Mesendoderm (in vitro differentiated cells): ENCODE measurements at places on chromosomes 13 and 19.

DNA sequence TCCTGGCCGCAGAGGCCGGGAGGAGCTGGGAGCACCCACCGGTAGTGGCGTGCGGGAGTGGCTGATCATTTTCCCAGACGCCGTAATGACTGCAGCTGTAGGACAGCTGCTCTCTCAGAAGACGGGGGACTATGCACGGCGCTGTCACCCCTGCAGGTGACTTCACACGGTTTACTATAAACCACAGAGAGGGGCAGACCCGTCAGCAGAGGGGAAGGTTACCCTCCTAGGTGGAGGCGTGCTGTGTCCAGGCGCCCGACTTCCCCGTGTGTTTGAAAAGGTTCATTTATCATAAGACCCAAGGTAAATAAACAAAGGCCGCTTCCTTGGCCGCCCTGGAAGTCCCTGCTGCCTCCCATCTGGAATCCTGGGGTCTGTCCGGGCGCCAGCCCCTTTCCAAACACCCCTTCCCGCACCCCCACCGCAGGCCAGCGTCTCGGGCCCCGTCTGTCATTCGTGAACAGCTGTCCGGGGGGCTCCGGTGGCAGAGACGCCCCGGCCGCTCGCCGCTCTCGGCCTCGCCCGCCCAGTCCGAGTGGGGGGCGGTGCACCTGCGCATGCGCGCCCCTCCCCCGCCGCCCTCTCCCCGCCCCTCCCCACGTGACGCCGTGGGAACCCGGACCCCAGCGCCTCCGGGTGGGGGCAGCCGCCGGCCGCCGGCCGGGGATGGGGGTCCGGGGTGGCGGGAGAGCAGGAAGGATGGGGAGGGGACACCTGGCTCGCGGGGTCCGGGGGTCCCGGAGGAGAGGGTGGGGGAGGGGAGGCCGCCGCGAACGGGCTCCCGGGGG is 915 bp downstream of the SHC2 start:
- DNase-seq: peak; percentile 37

- no peak for DNase-seq
These were observed 951 bp upstream of the POSTN start for GRCh38 chr13:37599519-37599918.

DNA sequence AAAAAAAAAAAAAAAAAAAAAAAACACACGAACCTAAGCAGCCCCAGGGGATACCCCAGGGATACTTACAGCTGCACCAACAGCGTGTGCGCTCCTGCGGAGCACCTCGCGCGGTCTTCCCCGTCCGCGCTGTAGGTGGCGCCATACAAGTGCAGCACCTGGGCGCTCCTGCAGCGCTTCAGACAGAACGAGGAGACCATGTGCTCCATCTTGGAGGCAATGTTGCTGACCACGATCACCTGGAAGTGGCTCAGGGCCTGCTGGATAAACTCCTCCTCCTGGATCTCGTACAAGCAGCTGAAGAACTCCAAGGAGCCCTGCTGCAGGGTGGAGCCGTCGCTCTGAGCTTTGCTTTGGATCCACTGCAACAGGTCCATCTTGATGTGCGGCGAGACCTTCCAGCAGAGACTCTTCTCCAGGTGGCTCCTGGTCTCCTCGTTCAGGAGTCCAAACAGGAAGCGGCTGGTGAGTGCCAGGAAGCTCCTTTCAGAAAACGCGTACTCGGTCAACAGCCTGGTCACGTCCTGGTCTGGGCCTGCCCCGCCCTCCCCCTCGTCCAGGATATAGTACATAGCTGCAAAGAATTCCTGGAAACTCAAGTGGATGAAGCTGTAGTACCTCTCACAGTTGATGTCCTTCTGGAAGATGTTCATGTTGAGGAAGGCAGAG is 14.5 kb downstream of the NLRP12 start:
- peak; percentile 80 for DNase-seq

- DNase-seq: no peak
These were observed 53.9 kb upstream of the GAS6 start for GRCh38 chr13:113917594-113918371.

DNA sequence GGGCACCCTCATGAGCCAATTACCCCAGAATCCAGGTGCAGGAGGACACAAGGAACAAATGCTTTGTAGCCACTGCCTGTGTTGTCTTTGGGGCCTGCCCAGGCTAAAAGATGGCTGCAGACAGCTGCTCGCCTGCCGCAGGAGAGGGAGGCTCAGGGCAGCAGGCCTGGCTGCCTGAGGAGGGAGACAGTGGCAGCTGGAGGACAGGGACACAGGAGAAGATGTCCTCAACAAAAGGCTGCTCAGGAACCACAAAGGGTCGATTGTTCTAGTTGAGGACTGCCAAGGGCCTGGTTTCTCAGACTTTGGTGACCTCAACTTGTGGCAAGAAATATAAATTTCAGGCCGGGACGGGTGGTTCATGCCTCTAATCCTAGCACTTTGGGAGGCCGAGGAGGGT is 7.6 kb downstream of the SIRT2 start:
- no peak for DNase-seq
